ENCODE measurements at places on chromosomes 16 and 17.

GRCh38 chr16:68644715-68645493, at the start of gene CDH3:
TSS of gene CDH3 (plus strand) at chr16:68645310. CDS start at chr16:68645380, 70 bp downstream.
- DNase-seq: no peak

DNA sequence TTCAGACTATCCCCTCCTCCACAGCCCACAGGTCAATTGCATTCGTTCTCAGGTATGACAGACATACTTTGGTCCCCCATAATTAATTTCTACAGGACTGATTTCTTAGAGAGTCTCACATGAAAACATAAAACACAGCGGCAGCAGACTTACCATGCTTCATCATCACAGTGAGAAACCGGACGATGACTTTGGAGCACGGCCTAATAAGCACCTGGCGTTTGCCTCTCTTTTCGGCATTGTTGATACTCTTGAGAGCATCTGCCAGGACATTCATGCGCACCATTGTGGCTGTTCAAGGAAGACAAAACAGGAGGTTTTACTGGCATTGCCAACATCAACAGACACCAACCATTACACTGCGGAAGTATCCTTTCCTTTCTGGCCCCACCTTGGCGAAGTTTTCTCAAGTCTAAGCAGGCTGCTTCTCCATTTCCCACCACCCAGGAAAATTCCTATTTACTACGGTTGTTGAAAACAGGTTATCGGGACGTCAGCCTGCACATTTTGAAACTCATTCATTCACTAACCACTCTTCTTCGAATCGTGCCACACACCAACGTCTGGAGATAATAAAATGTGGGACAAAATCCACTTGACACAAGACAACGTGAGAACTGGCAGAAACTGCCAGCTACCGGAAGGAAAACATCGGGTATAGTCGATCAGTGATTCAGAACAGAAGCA, 1.2 kb downstream of the RPS15A start:
- DNase-seq: no peak

GRCh38 chr16:87012954-87013938, 303.9 kb downstream of the C16orf95 start:
- no peak for DNase-seq

DNA sequence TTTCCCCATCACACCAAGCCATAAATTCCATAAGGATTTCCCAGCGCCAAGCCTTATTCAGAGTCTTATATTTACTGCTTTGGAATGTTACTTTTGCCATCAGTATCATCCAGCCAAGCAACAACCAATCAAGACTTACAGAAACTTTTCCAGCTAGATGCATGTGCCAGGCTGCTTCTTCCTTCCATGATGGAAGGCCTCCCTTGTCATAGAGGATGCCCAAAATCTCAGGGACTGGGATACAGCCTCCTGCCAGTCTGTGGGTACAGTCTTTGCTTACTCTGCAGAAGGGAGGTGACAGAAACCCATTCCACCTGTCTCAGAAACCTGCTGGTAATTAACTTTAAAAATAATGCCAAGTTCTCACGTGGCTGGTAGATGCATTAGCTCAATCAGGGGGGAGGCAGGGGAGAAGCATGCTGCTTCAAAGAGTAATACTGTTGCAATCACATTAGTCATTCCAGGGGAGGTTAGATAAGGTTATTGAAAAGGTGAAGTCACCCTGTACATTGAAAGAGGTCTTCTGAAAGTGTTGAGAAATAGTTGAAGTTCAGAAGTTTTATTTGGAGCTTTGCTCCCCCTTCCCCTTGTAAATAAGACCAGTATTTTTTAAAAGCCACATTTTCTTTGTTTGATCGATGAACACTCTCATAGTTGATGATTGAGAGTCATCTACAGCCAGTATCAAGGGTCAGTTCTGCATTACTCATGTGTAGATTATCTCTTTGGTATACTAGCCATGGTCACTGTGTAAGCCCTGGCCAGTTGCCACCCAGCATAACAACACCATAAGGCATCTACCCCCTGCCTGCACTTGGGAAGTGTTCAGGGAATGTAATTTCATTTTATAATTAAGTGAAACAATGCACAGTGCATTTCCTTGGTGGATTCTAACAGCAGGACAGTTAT, 22.2 kb downstream of the HLF start:
- no peak for DNase-seq

- no peak for DNase-seq
Measured at GRCh38 chr17:68198931-68199836, 48.7 kb upstream of the AMZ2 start.

- peak; percentile 2 for DNase-seq
Measured at GRCh38 chr17:3879186-3879585, 13.7 kb downstream of the CAMKK1 start.

- DNase-seq: peak; percentile 77
Measured at GRCh38 chr17:73510981-73511718, 133.1 kb downstream of the SDK2 start.

GRCh38 chr17:33152783-33153182, 140.3 kb downstream of the ASIC2 start:
- DNase-seq: no peak

DNA sequence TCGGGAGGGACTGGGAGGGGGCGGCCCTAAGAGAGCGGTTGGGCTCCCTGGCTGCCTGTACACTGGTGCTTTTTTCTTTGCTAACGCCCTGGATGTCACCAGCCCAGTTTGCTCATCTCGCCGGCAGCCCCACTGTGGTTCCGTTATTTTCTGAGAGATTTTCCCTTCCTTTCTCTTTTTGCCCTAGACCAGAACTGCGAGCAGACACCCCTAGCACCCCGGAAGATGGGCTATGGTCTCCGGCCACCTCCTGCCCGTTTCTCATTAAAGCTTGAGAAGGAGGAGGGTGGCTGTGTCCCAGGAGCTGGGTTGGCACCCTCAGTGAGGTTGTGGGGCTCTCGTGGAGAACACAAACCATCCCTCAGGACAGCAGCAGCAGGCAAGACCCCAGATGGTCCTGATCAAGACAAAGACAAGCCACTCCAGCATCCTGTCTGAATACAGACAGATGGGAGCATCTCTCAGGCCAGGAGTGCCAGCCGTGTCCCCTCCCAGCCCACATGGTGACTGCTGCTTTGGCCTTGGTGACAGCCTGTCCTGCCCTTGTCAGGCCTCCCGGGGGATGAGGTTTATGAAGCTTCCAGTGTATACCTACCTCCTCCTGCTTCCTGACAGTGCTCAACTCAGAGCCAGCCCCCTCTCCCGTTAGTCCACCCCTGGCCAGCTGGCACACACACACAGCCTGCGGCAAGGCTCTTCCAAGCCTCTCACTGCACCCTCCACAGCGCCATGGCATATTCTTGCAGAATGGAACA, 77.2 kb downstream of the KCNJ12 start:
- DNase-seq: no peak

GRCh38 chr17:39002991-39003715, 36.0 kb upstream of the FBXO47 start:
- DNase-seq: no peak

- DNase-seq: no peak
Measured at GRCh38 chr16:52568983-52569690, 22.2 kb upstream of the TOX3 start.

DNA sequence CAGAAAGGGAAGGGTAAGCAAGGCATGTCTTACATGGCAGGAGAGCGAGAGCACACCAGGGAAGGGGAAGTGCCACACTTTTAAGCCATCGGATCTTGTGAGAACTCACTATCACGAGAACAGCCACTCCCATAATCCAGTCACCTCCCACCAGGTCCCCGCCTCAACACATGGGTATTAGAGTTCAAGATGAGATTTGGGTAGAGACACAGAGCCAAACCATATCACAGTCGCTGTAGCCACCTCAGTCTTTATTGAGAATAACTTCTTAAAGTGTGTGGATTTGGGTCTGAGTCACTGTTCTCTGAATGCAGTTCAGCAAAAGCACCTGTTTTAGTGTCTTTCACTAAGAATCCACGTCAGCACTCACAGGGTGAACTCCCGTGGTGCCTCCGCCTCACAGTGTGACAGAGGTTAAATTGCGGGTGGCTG, 195.2 kb upstream of the CHMP6 start:
- DNase-seq: no peak

GRCh38 chr17:80431246-80432195, 16.6 kb downstream of the ENDOV start:
- no peak for DNase-seq

DNA sequence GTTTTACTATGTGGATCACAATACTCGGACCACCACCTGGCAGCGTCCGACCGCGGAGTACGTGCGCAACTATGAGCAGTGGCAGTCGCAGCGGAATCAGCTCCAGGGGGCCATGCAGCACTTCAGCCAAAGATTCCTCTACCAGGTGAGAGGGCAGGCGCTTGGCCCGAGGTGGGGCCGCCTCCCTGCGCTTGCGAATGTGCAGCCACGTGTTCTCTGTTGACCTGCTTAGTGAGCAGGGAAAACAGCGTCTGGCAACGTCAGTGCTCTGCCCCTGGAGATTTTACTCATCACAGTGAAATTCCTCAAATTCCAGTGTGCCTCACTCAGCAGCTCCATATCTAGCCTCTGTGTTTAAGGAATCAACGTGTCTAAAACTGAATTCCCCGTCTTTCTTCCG, 33.4 kb upstream of the CLEC18A start:
- no peak for DNase-seq

- DNase-seq: no peak
Measured at GRCh38 chr17:72950242-72950931, 142.1 kb downstream of the SLC39A11 start.

- no peak for DNase-seq
Measured at GRCh38 chr16:70576431-70577255, 53.0 kb downstream of the SF3B3 start.

DNA sequence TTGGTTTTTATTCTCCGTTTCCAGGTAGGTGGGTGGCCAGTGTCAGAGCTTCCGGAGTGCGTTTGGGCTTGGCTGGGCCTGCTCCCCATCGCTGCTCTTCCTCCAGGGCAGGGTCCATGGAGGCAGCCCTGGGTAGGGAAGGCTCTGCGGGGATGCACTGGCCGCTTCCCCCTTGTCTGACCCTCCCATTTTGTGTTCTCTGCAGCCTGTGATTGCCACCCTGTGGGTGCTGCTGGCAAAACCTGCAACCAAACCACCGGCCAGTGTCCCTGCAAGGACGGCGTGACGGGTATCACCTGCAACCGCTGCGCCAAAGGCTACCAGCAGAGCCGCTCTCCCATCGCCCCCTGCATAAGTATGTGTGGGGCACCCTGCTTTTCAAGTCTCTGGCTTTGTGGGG, 158.3 kb downstream of the NTN1 start:
- DNase-seq: no peak

DNA sequence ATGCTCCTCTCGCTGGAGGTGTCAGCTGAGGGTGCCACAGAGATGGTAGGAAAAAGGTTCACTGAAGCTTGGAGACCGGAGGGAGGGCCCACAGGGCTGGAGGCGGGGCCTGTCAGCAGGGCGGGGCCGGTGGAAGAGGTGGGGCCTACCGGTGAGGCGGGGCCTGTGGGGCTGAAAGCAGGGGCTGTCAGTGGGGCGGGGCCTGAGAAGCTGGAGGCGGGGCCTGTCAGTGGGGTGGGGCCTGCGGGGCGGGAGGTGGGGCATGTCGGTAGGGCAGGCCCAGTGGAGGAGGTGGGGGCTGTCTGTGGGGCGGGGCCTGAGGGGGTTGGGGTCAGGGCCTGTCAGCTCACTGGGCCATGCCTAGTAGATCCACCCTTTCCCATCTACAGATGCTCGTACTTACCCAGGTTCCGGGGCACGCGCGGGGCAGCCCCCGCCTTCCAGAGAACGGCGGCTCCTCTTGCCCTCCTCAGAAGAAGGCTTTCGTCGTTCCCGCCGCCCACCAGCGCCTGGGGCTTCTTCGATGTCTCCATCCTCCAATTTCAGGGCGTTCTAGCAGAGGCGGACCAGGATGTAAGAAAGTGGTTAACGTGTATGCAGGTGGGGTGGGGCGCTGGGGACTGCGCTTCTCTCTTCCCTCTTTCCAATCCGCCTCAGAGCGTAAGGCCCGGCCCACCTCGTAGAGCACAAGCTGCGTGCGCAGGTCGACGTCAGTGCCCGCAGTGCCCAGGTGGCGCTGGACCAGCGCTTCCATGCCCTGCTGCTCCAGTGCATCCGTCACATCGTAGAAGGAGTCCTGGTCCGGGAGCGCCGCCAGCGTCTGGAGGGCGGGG, 9.8 kb downstream of the TMEM208 start:
- no peak for DNase-seq

DNA sequence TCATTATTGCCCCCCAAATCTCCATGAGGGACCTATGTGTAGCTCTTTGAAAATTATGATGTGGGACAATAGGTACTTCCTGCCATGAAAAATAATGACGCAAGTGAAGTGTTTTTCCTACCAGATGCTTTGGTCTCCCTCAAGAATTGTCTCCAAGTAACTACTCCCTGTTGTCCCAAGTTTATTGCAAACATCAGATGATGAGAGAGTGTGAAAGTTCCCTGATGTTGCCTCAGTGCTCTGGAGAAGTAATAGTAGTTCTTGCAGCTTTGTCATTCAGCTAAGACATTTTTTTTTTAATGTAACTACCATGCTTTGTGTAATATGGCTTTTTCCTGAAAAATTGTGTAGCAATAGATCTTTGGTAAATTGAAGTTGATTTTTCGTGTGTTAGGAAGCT, 20.1 kb downstream of the LPCAT2 start:
- DNase-seq: no peak

GRCh38 chr17:74865504-74866197, 6.0 kb upstream of the GRIN2C start:
- no peak for DNase-seq

DNA sequence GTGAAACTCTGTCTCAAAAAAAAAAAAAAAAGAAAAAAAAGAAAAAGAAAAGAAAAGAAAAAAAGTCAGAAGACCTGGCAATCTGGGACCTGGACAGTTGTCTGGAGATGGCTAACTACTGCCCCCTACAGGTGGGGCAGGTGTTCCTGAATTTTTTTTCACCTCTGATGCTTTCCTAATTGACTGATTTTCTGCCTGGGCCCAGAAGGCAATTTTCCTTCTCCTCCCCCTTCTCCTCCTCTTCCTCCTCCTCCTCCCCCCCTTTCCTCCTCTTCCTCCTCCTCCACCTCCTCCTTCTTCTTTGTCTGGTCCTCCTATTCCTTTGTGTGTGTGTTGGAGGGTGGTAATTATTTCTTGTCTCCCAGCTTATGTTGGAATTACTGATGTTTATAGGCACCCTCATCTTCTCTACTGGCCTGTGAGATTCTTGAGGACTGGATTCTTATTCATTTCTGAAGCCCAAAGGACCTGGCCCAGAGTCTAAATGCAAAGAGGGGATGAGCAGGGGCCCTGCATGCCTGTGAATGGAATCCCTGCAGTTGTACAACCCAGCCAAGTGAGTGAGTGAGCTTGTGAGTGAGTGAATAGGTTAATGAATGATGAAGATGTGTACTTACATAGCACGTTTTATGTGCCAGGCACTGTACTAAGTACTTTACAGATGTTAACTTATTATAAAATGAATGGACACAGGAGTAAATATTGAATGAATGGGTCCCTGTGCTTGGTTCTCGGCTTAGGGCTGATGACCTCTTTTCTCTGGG, 26.9 kb downstream of the IRX5 start:
- DNase-seq: no peak

Data from midbrain (tissue), 1 donor.